ENCODE measurements at places on chromosomes 16 and 17. TPM values are rescaled to one million over a fixed set of nuclear protein-coding genes. Genes with fewer than 3 reads are reported as not detected.

GRCh38 chr16:19179546-19180490, 11.8 kb downstream of the SYT17 start:
- peak; percentile 62 for DNase-seq

GRCh38 chr17:30824356-30825145, at the start of gene CRLF3:
Gene CRLF3 (minus strand): TSS chr17:30824692. CDS start chr17:30824651, 41 bp downstream.
- peak; percentile 94 for DNase-seq

DNA sequence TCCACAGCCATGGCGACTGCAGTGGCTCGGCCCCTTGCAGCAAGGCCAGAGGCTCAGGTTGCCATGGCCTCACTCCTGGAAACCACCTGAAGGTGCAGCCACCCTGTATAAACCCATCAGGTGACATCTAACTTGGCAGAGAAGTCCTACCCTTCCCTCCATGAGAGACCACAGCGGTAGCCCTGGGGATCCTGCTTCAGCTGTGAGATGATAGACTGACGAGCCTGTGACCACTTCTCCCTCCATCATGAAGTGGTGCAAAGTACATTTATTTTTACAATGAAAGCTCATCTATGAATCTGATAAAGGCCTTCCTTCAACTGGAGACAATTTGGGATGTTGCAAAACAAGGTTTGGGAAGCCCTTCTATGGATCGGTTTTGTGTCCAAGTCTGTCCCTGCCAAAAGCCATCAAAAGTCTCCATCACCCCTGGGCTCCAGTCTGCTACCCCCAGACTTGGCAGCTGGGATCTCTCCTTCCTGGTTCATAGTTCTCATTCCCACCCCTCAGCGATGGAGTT, 1.8 kb downstream of the ZACN start:
- DNase-seq, result no peak

DNA sequence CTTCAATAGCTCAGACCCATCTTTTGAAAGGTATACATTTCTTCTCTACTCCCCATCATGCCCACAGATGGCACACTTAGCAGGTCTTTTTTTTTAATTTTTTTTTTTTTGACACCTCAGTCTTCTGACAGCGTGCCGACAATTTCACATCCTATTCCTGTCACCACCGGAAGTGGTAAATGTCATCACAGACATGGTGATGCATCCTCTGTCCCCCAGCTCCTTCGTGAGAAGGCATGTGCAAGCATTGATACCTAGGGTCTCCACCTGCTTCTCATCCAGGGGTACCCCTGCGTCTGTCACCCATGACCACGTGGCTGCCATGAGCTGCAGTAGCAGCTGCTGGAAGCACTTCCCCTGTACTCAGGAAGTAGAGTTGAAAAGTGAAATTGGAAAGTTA, 35.6 kb downstream of the ELAC2 start:
- no peak for DNase-seq

ZPBP2 gene
- 0.61 TPM for total RNA-seq

DNA sequence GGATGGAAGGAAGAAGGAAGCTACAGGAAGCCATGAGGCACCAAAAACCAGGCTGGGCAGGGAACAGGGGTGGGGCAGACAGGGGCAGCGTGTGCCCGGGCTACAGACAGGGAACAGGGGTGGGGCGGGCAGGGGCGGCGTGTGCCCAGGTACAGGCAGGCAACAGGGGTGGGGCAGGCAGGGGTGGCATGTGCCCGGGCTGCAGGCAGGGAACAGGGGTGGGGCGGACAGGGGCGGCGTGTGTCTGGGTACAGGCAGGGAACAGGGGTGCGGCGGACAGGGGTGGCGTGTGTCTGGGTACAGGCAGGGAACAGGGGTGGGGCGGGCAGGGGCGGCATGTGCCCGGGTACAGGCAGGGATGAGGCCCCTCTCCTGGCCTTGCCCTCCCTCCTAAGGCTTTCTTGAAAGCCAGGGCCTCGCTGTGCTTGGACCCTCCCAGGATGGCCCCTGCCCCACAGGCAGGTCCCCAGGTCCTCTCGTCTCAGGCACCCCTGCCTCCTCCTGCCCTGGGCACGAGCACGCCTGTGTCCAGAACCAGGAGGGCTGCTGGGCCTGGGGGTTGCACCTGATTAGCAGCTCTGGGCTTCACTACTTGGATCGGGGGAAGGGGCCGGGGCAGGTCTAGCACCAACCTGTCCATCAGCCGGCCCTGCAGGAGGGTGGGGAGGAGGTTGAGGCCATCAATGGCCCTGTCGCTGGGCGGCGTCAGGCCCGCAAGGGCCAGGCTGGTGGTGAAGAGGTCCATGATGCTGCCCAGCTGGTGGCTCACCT, 14.5 kb upstream of the APRT start:
- no peak for DNase-seq

DNA sequence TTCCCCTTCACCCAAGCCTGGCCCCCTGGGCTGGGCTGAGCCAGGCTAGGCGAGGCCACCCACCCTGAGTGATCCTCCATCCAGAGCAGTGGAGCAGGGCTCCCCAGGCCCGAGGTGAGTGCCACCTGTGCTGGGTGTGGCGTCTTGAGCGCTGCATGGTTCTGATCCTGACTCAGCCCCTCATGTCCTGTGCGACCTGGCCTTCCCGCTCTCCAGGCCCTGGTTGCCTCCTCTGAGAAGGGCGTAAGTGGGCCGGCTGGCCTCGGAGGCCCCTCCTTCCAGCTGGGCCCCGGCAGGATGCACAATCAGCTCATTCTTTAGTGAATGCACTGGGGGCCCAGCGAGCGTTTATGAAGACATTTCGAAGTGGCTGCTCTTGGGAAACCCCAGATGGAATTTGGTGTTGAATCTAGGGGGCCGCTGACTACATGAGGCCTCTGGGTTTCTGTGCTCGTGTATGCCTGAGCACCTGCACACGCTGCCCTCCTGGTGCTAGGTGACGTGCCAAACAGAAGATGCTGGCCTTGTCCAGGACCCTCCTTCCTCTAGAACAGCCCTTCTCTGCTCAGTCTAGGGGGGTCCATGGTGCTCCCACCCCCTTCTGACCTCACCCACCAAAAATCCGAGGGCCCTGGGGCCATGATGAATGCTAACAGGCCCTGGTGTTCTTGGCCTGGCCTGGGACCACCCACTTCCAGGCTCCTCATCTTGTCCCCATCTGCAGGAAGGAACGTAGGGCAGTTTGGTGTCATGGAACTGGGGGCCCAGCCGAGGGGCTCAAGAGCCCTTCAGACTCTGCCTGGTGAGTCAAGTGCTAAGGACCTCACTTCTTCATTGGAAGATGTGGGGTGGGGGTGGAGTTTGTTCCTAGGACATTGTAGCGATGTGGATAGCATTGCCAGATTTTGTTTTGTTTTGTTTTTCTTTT, 3.6 kb upstream of the TMEM92 start:
- DNase-seq, result peak; percentile 7

GRCh38 chr16:26500326-26500725, 566.4 kb upstream of the C16orf82 start:
- DNase-seq, result no peak

ZNF232 gene
- total RNA-seq, result 13.6 TPM

GRCh38 chr16:57873218-57873617, 70.9 kb upstream of the KIFC3 start:
- no peak for DNase-seq

- no peak for DNase-seq
These were observed 11.9 kb downstream of the ERCC4 start for GRCh38 chr16:13931845-13932244.

- DNase-seq, result no peak
These were observed 96.8 kb downstream of the MAP2K6 start for GRCh38 chr17:69511250-69511649.

ITGAL gene
- total RNA-seq, result 218 TPM

DNA sequence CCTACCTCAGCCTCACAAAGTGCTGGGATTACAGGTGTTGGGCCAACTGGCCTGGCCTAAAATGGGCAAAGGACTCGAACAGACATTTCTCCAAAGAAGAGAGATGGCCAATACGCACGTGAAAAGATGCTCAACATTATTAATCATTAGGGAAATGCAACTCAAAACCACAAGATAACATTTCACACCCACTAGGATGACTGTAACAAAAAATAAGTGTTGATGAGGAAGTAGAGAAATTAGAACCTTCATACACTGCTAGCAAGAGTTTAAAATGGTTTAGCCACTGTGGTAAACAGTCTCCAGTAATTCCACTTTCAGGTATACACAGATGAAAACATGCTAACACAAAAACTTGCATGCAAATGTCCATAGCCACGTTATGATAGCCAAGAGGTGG, 5.7 kb downstream of the TMED6 start:
- no peak for DNase-seq

PLA2G10 gene
- not detected for total RNA-seq

SULT1A2 gene
- 0.24 TPM for total RNA-seq

GRCh38 chr17:82936768-82937171, 96.9 kb upstream of the ZNF750 start:
- DNase-seq, result no peak

CA7 gene
- not detected for total RNA-seq

MYCBPAP gene
- 8.5 TPM for total RNA-seq

PAQR4 gene
- total RNA-seq, result 37.9 TPM

AGRP gene
- total RNA-seq, result not detected

DNA sequence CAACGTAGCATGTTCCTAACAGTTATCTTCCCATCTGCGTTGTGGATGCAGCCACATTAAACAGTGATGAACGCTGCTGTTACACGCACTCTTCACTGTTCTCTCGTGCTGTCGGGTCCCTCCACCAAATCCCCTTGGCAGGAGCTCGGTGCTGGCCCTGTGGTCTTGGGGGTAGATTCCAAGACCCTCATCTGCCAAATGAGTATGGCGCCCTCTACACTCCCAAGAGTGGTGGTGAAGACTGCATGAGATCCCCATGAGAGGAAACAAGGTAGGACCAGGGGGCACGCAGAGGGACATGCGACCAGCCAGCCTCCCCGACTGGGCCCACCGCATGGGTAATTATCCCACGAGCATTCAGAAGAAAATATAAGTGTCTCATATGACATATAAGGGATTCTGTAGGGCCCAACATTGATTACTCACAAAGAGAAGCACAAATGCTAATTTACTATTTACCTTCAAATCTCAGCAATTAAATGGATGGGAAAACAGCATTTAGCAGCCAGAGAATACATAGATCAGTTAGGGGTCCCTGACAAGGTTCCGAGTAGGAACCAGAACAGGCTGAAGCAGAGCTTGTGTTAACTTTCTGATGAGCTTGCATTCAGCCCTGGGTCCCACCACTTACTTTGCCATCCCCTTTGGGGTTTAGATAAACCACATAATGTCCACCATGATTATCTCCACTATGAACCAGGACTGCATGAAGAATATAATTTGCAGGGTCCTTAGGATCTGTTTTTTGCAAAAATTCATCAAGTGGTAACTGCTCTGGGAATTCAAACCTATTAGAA, 23.8 kb downstream of the LITAFD start:
- DNase-seq, result no peak

MAPK7 gene
- 15.4 TPM for total RNA-seq

ZG16 gene
- not detected for total RNA-seq

MT4 gene
- total RNA-seq, result not detected

GRCh38 chr17:20993863-20994778, 48.7 kb downstream of the USP22 start:
- DNase-seq, result no peak

GRCh38 chr16:11673091-11674000, 5.1 kb downstream of the SNN start:
- no peak for DNase-seq

SLC46A1 gene
- total RNA-seq, result 2.9 TPM

DNA sequence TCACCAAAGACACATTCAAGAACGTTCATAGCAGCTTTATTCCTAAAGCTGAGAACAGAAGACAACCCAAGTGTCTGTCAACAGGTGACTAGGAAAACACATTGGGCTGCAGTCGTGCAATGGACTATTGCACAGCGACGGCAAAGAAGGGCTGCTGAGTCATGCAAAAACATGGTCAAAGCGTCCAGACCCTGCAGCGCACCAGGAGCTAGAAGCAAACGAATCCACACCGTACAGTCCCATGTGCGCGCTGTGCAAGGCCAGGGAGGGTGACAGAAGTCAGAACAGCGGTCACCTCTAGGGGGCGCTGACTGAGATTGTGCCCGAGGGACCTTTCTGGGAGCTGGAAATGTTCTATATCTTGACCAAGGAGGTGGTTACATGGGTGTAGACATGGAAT, 266.4 kb downstream of the MAF start:
- DNase-seq, result peak; percentile 58
